Stimulated activated CD4-positive, alpha-beta T cell treated with anti-CD3 and anti-CD28 coated beads, Interleukin-15, amount 100 ng/mL, for 24 hours (primary cell): ENCODE measurements at places on chromosomes 6 and 20.
A peak's percentile ranks its signal among the peaks of the same experiment; 100 is the strongest.

DNA sequence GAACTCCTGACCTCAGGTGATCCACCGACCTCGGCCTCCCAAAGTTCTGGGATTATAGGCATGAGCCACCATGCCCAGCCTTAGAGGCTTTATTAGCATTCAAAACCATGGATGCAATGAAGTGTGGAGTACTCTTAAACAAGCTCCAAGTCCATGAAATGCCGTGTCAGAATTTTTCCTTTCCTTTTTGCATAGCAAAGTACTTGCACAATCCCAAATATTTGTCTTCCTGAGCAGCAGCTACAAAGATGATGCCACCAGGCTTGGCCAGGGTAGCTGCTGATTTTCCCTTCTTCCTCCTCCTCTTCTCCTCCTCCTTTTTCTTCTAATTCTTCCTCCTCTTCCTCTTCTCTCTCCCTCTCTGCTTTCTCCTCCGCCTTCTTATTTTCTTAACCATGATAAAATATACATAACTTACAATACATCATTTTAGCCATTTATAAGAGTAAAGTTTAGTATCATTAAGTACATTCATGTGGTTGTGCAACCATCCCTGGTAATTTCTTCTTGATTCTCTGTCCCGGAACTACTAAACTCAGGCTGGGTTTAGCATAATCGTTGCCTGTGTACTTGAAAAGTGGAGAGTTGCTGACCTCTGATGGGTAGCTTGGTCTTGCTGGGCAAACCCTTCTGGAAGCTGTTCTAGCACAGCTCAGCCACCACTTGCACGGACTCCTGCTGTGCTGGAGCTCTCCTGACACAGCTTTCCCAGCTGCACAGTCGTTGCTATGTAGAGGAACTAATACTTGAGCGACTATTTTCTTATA, 20.3 kb downstream of the MUCL3 start:
- DNase-seq: no peak

DNA sequence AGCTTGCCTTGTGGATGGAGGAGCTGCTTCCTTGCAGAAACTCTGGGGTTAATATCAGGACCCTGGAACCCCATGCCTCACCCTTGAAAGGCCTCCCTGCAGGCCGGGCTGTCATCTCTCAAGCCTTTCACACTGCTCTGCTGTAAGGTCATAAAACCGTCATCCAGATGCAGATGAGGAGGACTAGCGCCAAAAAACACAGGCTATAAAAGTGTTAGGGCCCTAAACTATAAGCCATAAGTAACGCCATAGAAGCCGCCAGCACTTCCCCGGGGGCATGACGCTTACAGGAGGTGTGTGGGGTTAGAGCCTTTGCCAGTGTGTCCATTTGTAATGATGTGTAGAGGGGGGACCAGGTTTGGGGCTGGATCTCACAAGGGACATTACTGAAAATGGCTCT, 47.6 kb downstream of the CDH4 start:
- no peak for DNase-seq

DNA sequence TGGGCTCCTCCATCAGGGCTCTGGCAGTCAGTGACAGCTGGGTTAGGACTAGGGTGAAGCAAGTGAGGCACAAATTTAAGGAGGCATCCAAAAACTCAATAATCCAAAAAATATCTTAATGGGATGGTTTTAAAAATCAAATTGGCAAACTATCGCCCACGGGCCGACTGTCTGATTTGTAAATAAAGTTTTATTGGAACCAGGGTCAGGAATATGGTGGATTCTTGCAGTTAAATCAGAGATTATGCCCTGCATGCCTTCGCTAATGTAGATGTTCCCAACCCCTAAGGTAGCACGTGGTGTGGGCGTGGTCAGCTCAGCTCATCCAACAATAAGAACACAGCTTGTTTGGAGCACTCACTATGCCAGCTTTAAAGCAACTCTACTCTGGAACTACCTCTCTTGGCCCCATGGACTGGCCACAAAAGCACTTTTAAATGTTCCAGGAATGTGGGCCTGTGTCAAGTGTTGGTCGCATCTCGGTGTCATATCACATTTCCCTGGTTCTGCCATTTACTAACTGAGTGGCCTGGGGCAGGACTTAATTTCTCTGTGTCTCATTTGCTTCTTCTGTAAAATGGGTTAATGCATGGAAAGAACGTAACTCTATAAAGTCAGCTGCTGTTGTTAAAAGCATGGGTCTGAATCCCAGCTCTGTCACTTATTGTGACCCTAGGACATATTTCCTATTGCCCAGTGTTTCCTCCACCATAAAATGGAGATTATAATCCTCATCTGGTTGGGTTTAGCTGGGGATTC, 7.0 kb downstream of the TP53RK start:
- no peak for DNase-seq

GRCh38 chr6:13544454-13545186, 29.8 kb upstream of the SIRT5 start:
- DNase-seq: no peak

- DNase-seq: no peak
Observed at GRCh38 chr6:11821781-11822180, 43.2 kb upstream of the ADTRP start.

DNA sequence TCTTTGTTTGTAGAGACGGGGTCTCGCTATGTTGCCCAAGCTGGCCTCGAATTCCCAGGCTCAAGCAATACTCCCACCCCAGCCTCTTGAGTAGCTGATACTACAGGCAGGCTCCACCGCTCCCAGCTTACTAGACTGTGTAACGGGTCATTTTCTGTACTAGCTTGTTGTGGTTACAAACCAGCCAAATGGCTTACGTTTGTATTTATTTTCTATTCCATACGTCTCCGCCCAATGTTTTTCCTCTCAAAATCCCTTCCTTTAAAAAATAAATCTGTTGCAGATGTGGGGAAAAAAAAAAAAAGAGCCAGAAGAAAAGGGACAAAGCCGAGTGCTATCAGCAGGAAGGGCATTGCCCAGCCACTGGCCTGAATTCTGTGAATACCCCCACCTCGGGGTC, 41.6 kb downstream of the PRND start:
- DNase-seq: no peak

DNA sequence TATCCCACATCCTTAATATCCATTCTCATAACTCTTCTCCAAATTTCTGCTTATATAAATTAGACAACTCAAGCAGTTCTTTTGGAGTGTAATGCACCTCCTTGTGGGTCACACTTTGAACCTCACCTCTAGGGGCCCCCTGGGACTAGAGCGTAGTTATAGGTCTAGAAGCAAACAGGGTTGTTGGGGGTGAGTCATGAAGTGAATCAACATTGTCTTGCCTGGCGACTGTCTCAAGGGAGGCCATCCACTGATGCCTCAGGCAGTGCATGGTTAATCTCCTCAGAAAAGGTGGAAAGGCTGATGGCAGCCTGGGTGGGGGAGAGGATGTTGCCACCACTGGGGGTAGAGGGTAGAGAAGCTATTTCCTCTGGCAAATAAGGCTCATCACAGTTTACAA, 129.1 kb downstream of the TNFRSF21 start:
- DNase-seq: no peak

DNA sequence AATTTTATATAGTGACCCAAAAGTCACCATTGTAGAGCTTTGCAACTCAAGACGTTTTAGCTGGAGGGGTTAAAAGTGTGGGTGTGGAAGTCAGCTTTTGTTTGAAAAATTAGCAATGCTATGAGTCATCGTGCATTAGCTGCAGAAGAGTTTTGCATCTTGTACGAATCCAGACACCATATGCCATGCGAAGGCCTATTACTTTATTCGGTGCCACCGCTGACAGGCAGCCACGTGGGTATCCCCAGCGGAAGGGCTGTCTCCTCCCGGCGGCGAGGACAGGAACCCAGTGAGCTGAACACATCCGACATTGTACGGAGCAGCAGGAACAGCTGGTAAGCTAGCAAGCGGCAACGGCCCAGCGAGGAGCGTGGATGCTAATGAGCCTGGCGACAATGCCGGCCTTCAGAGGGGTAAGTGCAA, 84.4 kb downstream of the INSM1 start:
- peak; percentile 81 for DNase-seq

DNA sequence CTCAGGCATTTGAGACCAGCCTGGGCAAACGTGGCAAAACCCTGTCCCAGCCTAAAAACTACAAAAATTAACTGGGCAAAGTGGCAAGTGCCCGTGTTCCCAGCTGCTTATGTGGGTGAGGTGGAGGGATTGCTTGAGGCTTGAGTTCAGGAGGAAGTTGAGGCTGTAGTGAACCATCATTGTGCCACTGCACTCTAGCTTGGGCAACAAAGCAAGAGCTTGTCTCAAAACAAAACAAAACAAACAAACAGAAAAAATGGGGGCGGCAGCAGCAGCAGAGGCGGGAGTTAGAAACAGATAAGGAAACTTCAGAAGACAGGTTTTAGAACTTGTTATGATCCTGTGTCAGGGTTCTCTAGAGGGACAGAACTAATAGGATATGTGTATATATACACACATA, 49.0 kb downstream of the SCAF8 start:
- no peak for DNase-seq

DNA sequence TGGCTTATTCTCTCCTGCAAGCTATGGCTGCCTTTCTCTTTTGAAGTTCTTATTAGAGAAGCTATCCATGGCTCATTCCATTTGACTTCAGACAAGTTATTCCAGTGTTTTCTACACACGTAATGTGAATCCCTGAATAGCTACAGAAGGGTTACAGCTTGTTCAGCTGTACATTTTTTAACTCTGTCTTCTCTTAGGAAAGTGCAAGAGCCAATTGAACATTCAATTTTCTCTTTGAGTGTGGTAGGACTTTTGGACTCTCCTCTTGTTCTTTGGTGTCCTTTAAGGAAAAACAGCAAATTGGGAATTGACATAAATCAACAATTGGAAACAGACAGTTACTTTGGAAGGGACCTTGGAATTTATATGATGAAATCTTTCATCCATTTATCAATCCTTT, 125.8 kb downstream of the EPM2A start:
- DNase-seq: no peak

DNA sequence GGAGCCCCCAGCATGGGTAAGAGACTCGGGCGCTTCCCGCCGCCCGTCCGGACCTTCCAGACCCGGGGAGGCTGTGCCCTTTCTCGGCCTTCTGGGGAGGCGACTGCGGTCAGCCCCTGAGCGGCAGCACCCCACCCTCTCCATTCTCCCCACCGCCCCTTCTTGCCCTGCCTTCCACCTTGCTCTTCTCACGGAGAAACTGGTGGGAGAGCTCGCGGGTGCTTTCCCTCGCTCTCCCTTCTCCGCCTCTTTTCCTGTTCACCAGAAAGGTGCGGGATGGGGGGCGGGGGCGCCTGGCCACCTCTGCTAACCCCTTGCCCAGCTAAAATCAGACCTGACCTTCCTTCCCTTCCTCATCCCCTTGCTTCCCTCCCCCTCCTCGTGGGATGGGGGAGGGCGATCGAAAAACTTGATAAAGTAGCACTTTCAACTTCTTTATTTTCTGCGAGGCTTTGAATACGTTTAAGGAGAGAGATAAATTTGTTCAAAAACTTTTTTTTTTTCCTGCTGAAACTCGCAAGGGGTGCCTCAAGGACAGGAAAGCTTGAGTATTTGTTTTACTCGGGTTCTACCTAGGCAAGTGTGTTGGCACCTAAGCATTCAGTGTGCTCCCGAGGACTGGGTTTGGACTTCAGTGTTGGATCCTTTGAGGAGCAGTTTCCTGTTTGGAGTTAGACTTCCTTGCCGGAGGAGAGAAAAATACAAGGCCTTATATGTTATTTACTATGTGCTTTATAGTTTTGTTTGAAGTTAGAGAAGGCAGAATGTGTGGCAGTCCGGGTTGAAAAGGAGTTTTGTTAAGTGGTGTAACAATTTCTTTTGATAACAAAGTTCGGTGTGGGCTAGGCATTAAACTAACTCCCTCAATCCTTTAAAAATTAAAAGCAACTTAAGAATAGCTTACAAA, 897 bp downstream of the CD2AP start:
- no peak for DNase-seq

DNA sequence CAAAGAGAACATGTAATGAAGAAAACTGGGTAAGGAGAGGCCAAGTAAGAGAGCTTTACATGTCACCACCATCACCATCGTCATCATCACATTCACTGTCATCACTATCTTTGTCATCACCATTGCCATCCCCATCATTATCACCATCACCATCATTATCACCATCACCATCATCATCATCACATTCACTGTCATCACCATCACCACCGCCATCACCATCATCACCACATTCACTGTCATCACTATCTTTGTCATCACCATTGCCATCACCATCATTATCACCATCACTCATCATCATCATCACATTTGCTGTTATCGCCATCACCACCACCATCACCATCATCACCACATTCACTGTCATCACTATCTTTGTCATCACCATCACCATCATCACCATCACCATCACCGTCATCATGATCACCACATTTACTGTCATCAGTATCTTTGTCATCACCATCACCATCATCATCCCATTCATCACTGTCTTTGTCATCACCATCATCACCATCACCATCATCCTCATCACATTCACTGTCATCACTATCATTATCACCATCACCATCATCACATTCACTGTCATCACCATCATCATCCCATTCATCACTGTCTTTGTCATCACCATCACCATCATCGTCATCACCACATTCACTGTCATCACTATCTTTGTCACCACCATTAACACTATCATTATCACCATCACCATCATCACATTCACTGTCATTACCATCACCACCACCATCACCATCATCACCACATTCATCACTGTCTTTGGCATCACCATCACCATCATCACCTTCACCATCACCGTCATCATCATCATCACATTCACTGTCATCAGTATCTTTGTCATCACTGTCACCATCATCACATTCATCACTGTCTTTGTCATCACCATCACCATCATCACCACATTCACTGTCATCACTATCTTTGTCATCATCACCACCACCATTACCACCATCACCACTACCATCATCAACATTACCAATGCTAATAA, 172.3 kb downstream of the ERMARD start:
- DNase-seq: no peak

GRCh38 chr6:31532644-31533454, 4.1 kb downstream of the MCCD1 start:
- no peak for DNase-seq

GRCh38 chr6:111846066-111846465, 27.2 kb downstream of the FYN start:
- no peak for DNase-seq

- DNase-seq: no peak
Observed at GRCh38 chr20:57807401-57808263, 97.8 kb upstream of the PMEPA1 start.

- DNase-seq: no peak
Observed at GRCh38 chr6:159654483-159655098, 38.5 kb downstream of the SOD2 start.

- no peak for DNase-seq
Observed at GRCh38 chr6:143822584-143823024, 20.5 kb upstream of the LTV1 start.

DNA sequence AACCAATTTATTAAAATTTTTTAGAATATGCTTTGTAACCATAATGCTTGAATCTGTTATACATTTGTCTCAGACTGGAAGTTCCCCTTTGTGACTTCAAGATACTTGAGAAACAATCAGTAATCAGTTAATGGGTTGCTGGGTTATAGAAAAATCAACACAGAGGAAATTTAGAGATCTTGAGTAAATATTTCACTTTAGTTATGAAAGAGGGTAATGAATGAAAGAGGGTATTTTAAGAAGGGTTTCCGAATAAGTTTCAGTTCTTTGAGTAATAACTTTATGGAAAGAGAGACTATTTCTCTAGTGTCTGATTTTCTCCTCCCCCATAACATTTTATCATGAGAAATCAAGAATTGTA, 21.4 kb downstream of the ZFAND3 start:
- DNase-seq: no peak
